ENCODE measurements at places on chromosomes 1 and 21. TPM values are rescaled to one million over a fixed set of nuclear protein-coding genes. Genes with fewer than 3 reads are reported as not detected.

DNA sequence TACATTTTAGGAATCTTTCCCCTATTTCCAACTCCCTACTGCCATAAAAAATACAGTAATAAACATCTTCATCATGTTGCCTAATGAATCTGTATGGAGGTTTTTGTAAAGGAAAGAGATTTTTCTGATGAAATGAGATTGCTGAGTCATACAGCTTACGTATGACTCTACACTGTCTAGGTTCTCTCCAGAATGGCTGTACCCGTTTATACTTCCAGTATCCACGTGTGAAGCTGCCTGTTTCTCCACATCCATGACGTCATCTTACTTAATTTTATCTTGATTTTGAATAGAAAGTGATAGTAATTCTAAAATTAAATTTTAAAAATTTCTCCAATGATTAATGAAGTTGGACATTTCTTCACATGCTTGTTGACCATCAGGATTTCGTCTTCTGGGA is 103.7 kb downstream of the COQ8A start:
- peak; percentile 5 for DNase-seq

DNA sequence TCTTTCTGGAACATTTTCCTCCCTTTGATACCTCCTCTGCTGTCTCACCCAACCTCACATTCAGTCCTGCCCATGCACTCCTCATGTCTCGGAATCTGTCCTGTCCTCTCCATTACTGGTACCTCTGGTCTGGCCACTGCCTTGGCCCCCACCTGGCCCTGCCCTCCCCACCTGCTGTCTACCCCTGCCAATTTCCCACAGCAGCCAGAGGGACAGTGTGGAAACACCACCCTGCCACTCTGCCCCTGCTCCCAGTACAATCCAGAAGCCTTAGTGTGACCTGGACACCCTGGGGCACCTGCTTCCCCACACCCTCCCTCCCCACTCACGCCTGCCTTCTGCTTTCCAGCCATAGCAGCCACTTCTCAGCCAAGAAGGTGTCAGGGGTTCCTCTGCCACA is 534.4 kb downstream of the MATN1 start:
- DNase-seq = no peak

DNA sequence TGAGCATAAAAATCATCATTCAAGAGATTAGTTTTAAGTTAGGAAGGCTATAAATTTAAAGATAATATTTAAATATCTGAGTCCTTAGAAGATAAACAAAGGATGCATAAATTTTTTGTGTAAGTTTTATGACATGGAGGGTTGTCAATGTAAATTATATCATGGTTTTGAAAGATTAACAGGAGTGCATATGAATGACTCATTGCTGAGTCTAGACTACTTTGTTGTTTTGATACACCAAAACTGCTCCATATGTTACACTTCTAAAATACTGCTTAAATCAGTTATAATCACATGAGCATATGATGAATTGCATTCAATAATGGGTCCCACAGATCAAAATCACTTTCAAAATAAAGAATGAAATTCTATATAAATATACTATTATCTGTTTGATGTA is 312.5 kb downstream of the KCNT2 start:
- no peak for DNase-seq

- DNase-seq = peak; percentile 88
These were observed 53.0 kb downstream of the CRB1 start for GRCh38 chr1:197320991-197321531.

GRCh38 chr1:26114165-26114927 is 2.7 kb downstream of the PDIK1L start:
- no peak for DNase-seq

GRCh38 chr1:222844411-222844779 is 29.6 kb downstream of the DISP1 start:
- DNase-seq = no peak

GRCh38 chr1:8598783-8599182 is 218.7 kb downstream of the RERE start:
- DNase-seq = no peak

- peak; percentile 54 for DNase-seq
These were observed 23.8 kb downstream of the GLMN start for GRCh38 chr1:92274939-92275338.

DNA sequence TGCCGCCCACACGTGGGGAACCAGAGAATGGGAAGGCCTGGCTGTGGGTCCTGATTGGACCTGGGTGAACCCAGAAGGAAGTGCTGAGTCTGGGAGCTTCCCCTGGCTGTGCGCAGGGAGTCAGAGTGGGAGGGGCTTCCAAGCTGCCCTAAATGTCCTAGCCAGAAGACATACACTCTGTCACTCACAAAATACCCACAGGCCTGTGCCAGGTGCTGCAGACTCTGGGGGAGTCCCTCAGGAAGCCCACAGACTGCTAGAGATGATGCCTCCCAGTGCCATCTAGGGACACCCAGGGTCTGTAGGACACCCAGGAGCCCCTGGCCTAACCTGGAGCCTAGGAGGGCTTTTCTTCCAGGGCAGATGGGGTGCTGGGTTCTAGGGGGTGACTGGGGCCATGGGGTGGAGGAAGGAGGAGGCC is 33.7 kb upstream of the LRP8 start:
- DNase-seq = no peak

GRCh38 chr1:78171736-78172590 is 126.2 kb downstream of the GIPC2 start:
- peak; percentile 91 for DNase-seq

DNA sequence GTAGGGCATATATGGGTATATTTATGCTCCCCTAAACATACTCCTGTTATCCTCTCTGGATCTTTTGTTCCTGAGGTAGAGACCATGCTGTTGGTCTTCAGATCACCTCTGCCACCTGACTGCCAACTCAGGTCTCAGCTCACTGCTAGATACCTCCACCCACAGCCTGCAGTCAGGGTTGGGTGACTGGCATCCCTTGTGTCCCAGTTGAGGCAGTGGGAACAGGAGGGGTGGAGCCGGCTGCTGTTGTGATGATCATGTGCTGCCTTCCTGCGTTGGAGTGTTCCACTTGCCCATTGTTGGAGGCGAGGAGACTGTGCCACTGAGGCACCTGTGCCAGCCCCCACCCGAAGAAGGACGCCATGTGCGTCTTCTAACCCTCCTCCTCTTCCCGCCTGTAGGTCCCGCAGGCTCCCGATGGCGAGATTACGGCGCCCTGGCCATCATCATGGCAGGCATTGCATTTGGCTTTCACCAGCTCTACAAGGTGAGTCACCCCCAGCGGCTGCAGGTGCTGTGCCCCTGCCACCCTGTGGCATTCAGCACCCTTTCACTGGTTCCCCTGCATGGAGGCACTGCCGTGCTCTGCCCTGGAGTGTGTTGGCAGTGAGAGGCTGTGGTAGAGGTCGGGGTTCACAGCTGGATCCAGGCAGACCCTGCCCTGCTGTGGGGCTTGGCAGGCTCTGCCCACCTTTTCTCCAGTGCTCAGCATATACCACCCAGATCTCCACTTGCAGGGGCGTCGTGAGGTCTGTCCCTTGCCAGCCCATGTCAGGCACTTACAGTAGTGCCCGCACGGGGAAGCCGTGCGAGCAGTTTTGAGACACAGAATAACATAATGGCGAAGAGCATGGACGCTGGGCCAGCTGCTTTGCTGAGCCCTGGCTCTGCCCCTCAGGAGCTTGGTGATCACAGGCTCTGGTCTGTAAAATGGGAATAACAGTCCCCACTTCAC is 143.5 kb downstream of the PEX14 start:
- no peak for DNase-seq

DNA sequence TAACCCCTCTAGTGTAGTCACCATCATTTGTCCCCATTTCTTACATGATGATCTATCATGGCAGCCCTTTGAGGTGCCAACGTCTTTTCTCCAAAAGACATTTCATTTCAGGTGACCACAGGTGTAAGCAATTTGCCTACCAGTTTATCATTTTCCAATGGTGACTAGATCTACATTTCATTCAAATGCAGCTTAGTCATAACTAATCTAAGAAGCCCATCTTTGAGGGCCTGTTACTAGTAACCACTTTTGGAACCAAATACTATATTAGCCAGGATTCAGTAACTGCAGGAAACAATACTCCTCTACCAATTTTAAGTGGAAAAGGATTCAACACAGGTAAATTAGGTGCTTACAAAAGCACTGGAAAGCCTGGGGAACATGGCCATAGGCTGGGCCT is 30.6 kb upstream of the TMEM54 start:
- DNase-seq = no peak

DNA sequence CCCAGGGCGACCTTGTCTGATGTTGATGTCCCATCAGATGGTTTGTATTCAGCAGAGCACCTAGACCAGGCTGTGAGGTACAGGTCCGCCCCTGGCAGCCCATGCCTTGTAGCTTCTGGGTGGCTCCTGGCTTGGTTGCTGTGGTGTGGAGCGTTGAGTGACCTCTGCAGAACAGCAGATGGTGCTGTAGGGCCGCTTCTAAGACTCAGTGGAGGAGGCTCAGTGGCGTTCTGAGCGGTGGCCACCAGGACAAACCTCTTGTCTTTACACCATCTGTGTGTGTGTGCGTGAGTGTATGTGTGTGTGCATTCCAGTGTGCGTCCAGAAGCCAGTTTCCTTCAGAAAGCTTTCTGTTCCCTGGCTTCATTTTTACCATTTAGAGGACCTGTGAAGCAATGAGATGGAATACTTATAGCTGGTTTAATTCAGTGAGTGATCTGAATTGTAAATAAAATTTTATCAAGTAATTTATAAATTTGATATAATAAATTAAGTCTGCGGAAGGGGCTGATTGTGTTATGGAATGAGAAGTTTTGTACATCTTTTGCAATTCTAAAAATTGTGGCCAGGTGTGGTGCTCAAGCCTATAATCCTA is 66.1 kb downstream of the ADARB1 start:
- DNase-seq = peak; percentile 91

Gene TNNI3K
- total RNA-seq = not detected

Gene HCRTR1
- not detected for total RNA-seq

Gene PLEKHG5
- total RNA-seq = 11.2 TPM

Gene RPE65
- total RNA-seq = not detected
